Stimulated activated CD8-positive, alpha-beta memory T cell treated with anti-CD3 and anti-CD28 coated beads, Interleukin-4, amount 100 ng/mL, for 1 hour (primary cell): ENCODE measurements at places on chromosomes 7 and 10.

DNA sequence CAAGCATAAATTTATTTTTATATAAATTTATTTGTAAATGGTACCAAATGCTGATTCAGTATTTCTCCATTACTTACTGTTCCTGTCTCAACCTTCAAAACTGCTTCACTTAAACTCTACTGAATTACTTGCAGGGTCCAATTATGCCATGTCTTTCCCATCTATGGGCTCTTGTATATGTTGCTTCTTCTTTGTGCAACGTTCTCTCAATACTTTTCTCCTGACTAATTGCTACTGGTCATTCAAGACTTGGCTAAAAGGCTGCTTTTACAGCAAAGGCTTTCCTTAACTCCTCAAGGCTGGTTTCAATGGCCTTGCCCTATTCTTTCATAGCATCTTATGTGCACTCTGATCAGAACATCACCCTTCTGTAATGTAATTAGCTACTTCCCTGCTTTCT is 67.9 kb downstream of the RNLS start:
- no peak for DNase-seq

- DNase-seq = no peak
Observed at GRCh38 chr10:114042895-114043531, 653 bp upstream of the ADRB1 start.

GRCh38 chr10:83165265-83165664 is 974.0 kb upstream of the GHITM start:
- no peak for DNase-seq

- DNase-seq = no peak
Observed at GRCh38 chr10:5354068-5354467, 10.7 kb upstream of the UCN3 start.

DNA sequence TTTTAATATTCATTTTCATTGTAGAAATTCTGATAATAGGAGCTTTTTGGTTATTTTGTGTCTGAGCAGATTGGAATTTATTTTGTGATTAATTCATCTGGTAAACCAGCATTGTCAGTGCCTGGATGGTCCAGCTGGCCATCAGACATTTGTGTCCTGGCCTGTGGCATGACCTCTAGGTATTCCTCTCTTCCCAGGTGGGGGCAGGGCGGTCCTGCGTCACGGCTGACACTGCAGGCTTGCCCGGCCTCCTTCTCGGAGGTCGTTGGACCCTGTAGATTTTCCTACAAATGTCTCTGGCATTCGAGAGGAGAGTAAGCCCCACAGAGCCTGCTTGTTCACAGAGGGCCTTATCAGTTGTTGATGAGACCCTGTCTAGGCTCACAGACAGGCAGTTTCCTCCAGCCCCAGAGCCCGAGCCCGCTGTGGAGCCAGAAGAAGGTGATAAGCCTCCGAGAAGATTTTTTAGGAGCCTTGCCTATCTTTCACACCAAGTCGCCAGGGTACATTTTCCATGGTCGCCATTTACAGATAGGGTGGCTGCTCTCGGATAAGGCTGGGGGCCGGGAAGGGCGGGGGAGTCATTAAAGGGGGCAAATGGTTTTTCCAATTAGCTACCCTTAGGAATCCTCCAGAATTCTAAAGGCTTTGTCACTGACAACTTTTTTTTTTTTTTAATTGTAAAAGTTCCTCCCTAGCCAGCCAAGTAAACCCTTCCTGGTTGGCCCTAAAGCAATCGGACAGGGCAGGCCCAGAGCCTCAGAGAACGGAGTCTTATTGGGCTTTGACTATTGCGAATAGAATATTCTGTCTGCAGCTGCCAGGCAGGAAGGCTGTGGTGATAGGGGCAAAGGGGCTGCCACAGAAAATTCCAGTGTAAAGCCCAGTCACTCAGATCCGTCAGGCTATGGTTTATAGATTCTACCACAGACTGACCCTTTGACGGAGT is 78.1 kb upstream of the TBX20 start:
- no peak for DNase-seq

GRCh38 chr7:47505312-47506007 is 76.5 kb downstream of the TNS3 start:
- DNase-seq = no peak

GRCh38 chr10:97333601-97334369 is 744 bp downstream of the FRAT2 start:
- no peak for DNase-seq

DNA sequence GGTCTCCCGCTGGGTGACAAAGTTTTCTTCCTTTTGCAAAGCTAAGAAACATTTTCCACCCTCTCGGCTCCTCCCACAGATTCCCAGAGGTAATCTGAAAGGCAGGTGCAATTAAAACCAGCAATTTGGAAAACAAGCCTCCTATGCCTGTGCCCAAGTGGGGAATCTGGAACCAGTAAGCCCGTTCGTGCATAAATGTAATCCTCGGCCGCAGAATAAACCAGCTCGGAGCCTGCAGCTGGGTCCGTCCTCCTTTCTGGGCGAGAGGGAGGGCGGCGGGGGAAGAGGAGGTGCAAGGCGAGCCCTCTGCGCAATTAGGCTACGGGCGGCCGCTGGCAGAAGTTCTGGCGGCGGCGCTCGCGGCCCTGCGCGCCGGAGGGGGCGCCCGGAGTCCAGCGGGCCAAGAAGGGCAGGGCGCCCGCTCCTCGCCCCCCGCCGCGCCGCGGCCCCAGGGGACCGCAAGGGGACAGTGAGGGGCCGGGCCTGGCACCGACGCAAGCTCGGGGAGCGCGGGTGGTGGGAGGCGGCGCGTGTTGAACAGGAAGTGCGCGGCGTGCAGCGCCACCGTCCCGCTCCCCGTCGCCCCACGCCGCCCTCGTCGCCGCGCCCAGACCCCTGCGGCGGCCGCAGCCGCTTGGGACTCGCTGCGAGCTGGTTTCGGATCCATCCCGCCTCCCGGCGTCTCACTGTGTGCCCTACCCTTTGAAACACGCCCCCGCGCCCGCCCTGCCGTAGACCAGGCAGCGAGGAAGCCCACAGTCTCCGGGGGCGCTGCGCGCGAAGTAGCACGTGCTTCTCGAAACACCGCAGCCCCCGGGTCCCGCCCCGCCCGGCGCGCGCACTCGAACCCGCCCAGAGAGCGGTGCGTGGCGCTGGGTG is at the start of gene PRKAG2:
TSS of gene PRKAG2 (minus strand) at position 217 of the 879 bp plus-strand sequence. CDS start 495 bp downstream, outside the sequence.
- DNase-seq = peak; percentile 32

GRCh38 chr7:112450807-112451761 is 824 bp downstream of the IFRD1 start:
- DNase-seq = peak; percentile 74

DNA sequence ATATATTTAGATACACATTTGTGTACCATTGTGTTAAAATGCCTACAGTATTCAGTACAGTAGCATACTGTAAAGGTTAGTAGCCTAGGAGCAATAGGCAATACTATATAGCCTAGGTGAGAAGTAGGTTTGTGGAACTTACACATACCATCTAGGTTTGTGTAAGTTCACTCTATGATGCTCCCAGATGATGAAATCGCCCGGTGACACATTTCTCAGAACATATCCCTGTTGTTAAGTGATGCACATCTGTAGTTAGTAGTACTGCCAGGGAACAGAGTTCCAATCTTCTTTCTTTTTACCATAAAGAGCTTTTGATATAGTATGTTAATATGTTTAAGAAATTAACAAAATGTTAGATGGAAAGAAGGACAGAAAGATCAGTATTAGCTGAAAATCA is 138.2 kb downstream of the SNX13 start:
- DNase-seq = no peak

DNA sequence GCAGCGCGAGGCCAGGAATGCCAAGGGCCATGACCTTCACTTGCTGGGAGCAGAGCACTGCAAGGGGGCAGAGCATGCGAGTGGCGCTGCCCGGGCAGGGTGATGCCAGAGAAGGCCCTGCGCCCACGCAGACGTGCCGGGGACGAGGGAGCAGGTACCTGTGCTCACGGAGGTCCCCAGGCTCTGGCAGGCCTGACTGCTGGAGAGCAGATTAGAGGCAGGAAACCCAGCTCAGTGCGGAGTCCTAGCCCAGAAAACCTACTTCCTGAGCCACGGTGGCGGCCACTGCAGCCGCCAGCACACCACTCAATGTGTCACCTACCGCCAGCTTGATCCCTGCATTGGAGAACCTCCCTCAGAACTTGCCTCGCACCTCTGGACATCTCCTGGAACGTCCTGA is 148.4 kb downstream of the MAD1L1 start:
- DNase-seq = no peak

DNA sequence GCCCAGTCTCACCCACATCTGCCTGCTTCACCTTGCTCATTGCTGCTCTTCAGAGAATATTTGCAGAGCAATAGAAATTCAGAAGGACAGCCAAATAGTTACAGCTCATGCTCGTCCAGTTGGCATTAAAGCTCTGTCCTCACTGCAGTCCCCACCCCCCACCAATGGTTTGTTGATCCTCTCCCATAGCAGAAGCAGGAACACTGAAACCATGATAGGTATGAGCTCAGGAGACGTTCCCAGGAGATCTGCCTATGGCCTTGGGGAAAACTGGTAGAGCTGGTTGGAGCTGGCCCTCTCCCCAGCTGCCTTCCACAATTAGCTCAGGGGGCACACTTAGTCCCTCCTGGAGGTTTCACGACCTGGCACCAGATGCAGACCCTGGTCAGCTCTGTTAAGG is 68.6 kb upstream of the KMT2C start:
- DNase-seq = no peak

DNA sequence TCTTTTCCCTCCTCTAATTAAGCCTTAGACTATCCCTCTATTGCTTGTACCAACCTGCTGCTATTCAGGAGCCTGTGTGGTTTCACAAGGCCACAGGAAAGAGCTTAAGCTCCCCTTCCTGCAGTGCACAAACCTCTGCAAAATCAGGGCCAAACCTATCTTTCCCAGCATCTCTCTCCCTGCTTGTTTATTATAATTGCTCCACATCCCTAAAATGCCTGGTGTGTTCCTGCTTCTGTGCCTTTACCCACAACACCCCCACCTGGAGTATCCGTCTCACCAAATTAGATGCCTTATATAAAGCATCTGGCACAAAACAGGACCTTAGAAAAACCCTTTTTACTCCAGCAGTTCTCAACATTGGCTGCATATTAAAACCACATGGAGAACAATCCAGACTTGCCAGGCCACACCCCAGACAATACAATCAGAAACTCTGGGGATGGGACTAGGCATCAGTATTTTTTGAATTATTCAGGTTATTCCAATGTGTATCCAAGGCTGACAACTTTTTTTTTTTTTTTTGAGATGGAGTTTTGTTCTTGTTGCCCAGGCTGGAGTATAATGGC is 16.7 kb downstream of the SEC31B start:
- DNase-seq = no peak

GRCh38 chr10:7722927-7723529 is 19.9 kb downstream of the ITIH2 start:
- DNase-seq = no peak

DNA sequence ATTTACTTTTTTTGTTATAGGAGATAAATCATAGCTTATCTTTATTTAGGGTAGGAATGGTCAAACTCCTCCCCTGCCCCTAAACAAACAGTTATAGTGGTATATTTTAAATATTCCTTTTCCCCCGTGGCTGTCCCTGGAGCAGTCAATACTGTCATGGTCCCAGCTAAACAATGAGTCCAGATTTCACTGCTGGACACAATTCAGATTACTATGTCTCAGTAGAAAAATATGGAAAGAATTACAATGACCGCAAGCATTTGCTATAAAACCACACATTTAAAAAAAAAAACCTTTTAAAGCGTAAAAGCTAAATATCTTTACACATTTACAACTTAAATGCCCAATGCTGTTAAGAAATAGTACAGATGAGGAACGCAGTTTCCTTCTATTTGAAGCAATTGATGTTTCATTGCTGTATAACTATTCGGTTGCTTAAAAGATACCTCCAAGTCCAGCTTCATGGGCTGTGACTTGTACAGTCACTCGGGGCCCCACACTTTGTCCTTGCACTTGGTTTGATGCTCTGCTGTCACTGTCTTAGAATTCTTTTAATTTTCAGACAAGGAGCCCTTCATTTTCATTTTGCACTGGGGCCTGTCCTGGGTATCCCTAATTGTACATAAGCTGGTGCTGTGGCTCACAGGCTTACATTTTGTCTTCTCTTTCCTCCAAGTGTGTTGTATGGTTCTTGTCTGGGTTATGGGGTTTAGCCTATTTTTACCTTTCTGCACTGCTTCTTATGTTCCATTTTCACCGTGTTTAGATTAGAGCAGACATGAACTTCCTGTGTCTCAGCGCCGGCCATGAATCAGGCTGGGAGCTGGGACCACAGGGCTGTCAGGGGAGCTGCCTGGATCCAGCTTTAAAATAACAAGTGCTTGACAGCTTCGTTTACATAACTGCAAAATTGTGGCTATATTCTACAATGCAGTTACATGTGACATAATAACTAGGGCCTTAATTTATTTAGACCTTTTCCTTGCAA is 530.2 kb upstream of the FZD8 start:
- no peak for DNase-seq

GRCh38 chr7:38398725-38399321 is 125.4 kb upstream of the TARP start:
- no peak for DNase-seq

DNA sequence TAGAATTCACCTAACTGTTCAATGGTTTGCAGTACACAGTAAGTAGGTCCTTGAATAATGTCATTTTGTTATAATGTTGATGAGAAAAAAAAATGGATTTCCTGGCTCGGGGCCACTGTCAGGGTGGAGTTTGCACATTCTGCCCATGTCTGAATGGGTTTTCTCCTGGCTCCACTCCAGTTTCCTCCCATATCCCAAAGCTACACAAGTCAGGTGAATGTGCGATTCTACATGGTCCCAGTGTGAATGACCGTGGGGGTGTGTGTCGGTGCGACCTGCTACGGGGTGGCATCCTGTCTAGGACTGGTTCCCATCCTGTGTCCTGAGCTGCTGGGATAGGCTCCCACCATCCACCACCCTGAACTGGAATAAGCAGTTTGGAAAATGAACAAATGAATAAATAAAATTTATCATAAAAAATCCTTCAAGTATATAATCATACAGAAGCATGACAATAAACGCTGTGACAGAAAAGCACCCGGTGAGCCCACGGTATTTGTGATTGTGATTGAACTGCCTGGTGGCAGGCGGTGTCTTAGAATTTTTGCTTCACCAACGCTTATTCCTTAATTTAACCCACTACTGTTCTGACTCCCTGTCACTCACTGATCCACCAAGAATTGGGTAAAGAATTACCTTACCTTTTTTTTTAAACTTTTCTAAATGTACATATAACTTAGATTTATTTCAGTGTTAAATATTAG is 114.1 kb downstream of the ICA1 start:
- no peak for DNase-seq

DNA sequence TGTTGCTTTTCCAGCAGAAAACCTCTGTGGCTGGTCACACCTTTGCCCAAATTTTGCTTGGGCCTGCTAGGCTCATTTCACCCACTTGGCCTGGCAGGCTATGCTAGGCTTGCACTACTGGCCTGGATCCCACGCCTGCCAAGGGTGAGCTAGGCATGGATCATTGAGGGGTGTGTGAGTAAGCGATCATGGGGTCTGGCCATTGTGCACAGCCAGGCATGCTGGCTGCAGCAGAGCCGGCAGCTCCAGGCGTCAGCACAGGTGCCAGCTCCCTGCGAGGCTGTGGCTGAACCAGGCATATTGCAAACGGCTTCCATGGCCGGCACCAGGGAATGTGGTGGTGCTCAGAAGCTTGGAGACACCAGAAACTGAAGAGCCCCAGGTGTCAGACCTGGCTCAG is 19.2 kb downstream of the CFAP70 start:
- DNase-seq = no peak

- DNase-seq = no peak
Observed at GRCh38 chr7:51256209-51256781, 60.3 kb downstream of the COBL start.

GRCh38 chr10:13787015-13787421 is 200.3 kb downstream of the PRPF18 start:
- peak; percentile 52 for DNase-seq
